ENCODE measurements at places on chromosomes 7 and 10.
A peak's percentile ranks its signal among the peaks of the same experiment; 100 is the strongest.

DNA sequence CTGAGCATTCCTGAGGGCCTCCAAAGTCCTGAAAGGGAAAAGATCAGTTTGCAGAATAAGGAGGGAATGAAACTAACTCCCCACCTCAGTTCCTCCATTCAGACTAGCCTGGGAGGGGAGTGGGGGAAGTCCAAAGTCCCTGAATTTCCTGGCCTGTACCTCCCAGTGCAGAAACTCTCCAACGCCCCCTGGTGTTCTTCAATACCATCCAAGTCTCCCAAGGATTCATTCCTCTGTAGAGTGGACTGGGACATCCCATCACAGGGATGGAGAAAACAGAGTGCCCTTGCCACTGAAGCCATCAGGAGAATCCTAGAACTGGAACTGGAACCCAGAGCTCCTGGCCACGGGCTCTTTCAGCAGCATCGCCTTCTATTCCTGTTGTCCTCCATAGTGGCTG lies 1.6 kb upstream of the COL13A1 start:
- H3K27ac ChIP-seq, result no peak overlapping the region
- H3K27me3 ChIP-seq, result peaks cover 54% of the 10 kb centered on the region
- peaks cover 2% of the 10 kb centered on the region for H3K36me3 ChIP-seq
- no peaks in the 10 kb centered on the region for H3K4me1 ChIP-seq

DNA sequence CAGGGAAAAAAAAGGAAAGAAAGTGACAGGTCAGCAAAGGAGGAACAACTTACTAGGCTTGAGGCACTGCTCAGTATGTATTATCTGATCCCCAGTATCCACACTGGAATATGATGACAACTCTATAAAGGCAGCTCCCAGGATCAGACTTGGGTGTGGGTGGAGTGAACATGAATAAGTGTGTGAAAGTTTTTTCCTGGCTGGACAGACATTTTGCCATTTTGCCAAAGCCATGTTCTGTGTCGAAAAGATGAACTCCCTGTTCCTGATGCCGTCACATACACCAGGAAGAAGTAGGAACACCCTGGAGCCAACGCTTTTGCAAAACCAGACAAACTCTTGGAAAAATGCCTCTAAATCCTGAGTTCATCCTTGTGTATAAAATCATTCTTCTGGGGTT lies 143.2 kb upstream of the MEOX2 start:
- no peak overlapping the region for H3K27ac ChIP-seq
- H3K27me3 ChIP-seq, result no peaks in the 10 kb centered on the region
- no peak overlapping the region for H3K4me3 ChIP-seq
- no peaks in the 10 kb centered on the region for H3K4me1 ChIP-seq
- no peaks in the 10 kb centered on the region for H3K36me3 ChIP-seq

- no peak for DNase-seq
- no peaks in the 10 kb centered on the region for H3K36me3 ChIP-seq
- no peak overlapping the region for H3K4me3 ChIP-seq
- peaks cover 49% of the 10 kb centered on the region for H3K27me3 ChIP-seq
- H3K27ac ChIP-seq, result peak overlapping the region; percentile 58
Observed at GRCh38 chr7:101125989-101126650, 784 bp upstream of the SERPINE1 start.

DNA sequence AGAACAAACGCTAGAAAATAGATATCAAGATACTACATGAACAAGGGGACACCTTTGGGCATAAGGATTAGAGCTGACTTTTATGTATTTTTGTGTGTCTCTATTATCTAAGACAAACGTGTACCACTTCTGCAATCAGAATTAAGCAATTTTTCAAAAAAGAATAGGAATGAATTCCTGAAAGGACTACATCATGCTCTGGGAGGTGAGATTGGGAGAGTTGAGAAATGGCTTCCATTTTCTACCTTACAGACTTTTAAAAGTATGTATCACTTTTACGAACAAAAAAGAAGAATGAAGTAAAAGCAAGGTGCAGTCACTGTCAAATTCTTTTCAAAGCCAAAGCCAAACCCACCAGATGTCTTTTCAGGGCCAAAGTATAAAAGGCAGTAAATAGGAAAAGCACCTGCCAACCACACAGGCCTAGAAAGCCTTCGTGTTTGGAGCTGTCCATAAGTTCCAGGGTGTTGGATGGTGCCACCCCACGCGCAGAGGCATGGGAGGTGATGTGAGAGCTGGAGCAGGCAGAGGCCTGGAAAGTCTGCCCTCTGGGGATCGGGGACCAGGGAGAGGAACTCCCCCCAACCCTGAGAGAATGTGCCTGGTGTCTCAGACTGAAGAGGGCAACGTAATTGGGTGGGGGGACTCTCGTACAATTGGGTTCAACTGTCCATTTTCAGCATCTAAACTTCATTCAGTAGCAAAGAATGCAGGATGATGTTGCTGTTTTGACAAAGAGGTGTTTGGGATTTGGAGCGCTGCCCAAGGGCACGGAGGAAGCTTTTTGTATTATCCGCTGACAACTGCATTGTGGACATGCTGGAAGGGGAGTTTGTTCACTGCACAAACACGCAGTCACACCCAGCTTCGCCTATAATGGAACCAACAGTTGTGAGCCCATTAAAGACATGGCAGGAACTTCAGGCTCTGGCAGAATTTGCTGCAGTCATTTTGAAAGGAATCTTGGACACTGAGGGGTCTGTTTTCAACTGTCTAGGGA lies 17.6 kb upstream of the CTBP2 start:
- no peaks in the 10 kb centered on the region for H3K36me3 ChIP-seq
- no peak for DNase-seq
- no peak overlapping the region for H3K4me3 ChIP-seq

DNA sequence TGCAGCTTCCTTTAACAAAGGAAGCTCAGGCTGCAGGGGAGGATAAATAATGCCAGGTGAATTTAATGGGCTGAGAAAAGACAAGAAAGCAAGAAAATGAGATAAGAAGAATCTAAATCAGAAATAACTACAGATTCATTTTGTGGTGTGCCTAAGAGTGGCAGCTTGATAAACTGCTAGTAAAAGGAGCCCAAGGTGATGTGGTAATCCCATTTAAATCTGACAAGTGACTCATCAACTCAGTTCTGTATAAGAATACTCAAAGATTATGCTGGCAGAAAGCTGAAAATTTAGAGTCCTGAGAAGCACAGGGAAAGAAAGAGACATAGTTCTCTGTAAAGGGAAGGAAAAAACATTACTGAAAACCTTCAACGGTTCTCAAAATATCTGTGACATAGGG lies 109.4 kb upstream of the PDE1C start:
- no peak overlapping the region for H3K27ac ChIP-seq
- no peak overlapping the region for H3K4me3 ChIP-seq
- H3K4me1 ChIP-seq, result no peaks in the 10 kb centered on the region
- no peak for DNase-seq

DNA sequence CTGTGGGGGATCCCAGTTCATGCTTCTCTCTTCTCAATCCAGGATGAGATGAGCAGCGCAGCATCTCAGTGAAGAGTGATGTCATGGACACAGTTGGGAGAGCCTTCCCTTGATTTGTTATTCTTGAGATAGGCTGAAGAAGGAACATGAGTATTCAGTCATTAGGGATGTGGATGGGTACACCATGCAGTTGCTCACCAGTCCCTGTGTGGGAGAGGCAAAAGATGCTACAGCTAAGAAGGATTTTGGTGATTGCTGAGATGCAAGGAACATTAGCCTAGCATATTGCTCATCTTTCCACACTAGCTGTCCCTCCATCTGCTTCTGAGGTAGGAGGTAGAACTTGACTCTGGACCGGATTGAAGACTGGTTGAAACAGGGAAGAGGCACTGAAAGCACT lies 179.6 kb downstream of the GALNT17 start:
- no peaks in the 10 kb centered on the region for H3K36me3 ChIP-seq
- H3K27me3 ChIP-seq, result no peaks in the 10 kb centered on the region
- H3K4me3 ChIP-seq, result no peak overlapping the region
- H3K4me1 ChIP-seq, result no peaks in the 10 kb centered on the region

- H3K36me3 ChIP-seq, result peaks cover 38% of the 10 kb centered on the region
- H3K27me3 ChIP-seq, result no peaks in the 10 kb centered on the region
- peaks cover 46% of the 10 kb centered on the region for H3K4me1 ChIP-seq
Observed at GRCh38 chr10:102401735-102402511, 6.4 kb downstream of the NFKB2 start.

DNA sequence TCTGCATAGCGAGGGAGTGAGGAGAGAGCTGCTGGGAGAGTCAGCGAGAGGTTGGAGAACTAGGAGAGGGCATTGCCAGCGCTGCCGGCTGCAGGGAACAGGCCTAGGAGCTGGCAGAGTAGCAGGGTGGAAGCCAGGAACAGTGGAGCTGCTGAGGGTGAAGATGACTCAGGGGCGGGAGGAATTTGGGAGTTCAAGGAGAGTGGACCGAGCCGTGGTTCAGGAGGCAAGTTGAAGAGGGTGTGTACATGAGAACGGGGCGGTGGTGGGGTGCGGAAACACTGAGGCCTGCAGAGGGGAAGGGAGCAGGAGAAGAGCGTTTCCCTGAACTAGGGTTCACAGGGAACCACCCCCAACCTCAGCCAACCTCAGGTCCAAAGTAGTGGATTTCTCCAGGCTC lies 31.5 kb downstream of the HIF1AN start:
- H3K36me3 ChIP-seq, result no peaks in the 10 kb centered on the region
- H3K4me3 ChIP-seq, result no peak overlapping the region
- no peak overlapping the region for H3K27ac ChIP-seq
- H3K4me1 ChIP-seq, result no peaks in the 10 kb centered on the region

DNA sequence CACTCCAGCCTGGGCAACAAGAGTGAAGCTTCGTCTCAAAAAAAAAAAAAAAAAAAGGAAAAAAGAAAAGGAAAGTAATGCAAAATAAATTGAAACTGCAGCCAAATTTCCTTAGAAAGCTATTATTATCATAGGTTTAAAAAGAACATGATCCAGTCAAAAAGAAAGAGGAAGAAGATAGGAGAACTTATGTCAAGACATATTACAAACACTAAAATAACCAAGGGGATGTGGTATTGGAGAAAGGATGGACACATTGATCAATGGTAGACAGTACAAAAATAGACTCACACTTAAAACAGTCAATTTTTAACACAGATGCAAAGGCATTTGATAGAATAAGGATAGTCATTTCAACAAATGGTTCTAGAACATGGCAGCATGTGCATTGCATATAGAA lies 27.3 kb upstream of the PFKP start:
- H3K36me3 ChIP-seq, result no peaks in the 10 kb centered on the region
- H3K27me3 ChIP-seq, result peaks cover 12% of the 10 kb centered on the region
- no peak overlapping the region for H3K27ac ChIP-seq
- no peak for DNase-seq
- no peak overlapping the region for H3K4me3 ChIP-seq

GRCh38 chr10:63208986-63209385 lies 75.9 kb downstream of the NRBF2 start:
- H3K4me3 ChIP-seq, result no peak overlapping the region
- H3K27ac ChIP-seq, result peak overlapping the region; percentile 38

DNA sequence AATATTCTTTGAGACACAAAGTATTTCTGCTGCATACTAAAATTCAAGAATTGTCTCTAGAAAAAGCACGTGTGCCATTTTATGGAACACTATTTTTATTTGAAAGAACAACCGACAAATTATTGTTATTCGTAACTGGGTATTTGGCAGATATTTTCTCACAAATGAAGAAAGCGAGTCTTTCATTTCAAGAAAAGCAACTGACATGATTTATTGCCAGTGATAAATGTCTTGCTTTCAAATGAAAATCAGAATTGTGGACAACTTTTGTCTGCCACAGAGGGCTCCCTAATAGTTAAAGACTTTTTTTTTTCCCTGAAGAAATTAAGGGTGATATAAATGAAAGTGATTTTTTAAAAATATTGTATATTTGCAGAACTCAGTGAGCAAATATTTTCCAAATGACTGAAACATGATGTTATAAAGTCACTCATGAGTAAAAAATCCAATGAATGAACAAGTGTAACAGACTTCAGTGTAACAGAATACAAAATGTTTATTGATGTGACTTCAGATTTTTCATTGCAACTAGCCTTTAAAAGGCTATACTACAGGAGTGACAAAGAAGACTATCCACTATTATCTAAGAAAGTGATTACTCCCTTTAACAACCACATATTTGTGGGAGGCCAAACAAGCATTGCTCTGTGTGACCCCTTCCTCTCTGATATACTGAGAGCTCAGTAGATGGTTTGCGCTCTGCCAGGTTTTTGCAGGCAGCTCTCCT lies 49.0 kb upstream of the SEMA3E start:
- H3K4me3 ChIP-seq, result no peak overlapping the region
- DNase-seq, result no peak
- H3K36me3 ChIP-seq, result no peaks in the 10 kb centered on the region
- no peaks in the 10 kb centered on the region for H3K27me3 ChIP-seq

DNA sequence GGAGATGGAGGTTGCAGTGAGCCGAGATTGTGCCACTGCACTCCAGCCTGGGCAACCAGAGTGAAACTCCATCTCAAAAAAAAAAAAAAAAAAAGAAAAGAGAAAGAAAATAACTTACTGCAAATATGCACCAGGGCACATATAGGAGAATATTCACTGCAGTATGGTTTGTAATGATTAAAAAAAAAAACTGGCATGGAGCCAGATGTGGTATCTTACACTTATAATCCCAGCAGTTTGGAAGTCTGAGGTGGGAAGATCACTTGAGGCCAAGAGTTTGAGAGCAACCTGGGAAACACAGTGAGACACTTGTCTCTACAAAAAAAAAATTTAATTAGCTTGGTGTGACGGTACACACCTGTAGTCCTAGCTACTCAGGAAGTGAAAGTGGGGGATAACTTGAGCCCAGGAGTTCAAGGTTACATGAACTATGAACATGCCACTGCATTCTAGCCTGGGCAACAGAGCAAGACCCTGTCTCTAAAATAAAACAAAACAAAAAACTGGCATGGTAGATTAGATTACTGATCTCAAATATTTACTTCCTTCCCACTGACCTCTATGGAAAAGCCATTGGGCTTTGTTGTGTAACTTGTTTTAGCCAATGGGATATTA lies 85.6 kb downstream of the MICU1 start:
- no peak overlapping the region for H3K4me3 ChIP-seq
- H3K27me3 ChIP-seq, result no peaks in the 10 kb centered on the region
- H3K36me3 ChIP-seq, result peaks cover 20% of the 10 kb centered on the region
- DNase-seq, result no peak

- peaks cover 10% of the 10 kb centered on the region for H3K36me3 ChIP-seq
- no peak for DNase-seq
- H3K27ac ChIP-seq, result no peak overlapping the region
- no peak overlapping the region for H3K4me3 ChIP-seq
Observed at GRCh38 chr7:74092964-74093471, 9.4 kb downstream of the LIMK1 start.

DNA sequence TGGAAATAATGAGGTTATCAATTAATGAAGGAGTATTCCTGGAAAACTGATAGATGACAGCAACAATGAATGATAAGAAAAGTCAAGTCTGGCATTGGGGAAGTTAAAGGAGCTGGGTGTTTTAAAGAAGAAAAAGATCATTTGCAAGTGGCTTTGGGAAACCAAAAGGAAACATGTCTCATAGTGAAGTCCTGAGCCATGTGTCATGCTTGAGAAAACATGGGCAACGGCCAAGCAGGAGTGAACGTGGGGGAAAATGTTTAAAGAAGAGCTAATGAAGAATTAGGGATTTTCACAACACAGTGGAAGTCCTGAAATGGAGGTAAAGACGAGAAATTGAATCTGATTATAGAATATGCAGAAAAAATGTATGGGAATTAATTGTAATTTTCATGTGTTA lies 1383.2 kb upstream of the CELF2 start:
- DNase-seq, result no peak
- H3K27ac ChIP-seq, result no peak overlapping the region
- H3K4me3 ChIP-seq, result no peak overlapping the region
- H3K4me1 ChIP-seq, result no peaks in the 10 kb centered on the region
- no peaks in the 10 kb centered on the region for H3K27me3 ChIP-seq

GRCh38 chr7:46452561-46453135 lies 531.6 kb upstream of the IGFBP3 start:
- H3K4me1 ChIP-seq, result no peaks in the 10 kb centered on the region
- no peaks in the 10 kb centered on the region for H3K36me3 ChIP-seq
- no peaks in the 10 kb centered on the region for H3K27me3 ChIP-seq
- H3K27ac ChIP-seq, result no peak overlapping the region
- DNase-seq, result no peak

All from activated T-helper 1 cell treated with anti-CD3 and anti-CD28 coated beads, Interleukin-12 subunit alpha, Interleukin-12 subunit beta, Interleukin-2, Interleukin-4 antibody, amounts not matched to agents 30 ng/mL and 10 ng/mL and 1 ng/mL, durations not matched to agents 14 hours and 24 hours and 36 hours (primary cell).